Endothelial cell of umbilical vein (primary cell): ENCODE measurements at places on chromosomes 13 and 19. TPM values are rescaled to one million over a fixed set of nuclear protein-coding genes. Genes with fewer than 3 reads are reported as not detected.

PRRG2 gene
- 1.5 and 2.6 TPM in 2 replicates for total RNA-seq

SIAH3 gene
- not detected in 2 replicates for total RNA-seq

PSG7 gene
- not detected in 2 replicates for total RNA-seq

PCDH17 gene
- 4.2 and 5.0 TPM in 2 replicates for total RNA-seq

COG6 gene
- total RNA-seq, result 33.1 and 41.1 TPM in 2 replicates

ONECUT3 gene
- not detected in 2 replicates for total RNA-seq

NEK5 gene
- total RNA-seq, result 0.16 and 0.18 TPM in 2 replicates

ZGLP1 gene
- total RNA-seq, result 2.9 and 5.3 TPM in 2 replicates

ZNF761 gene
- 7.3 and 8.8 TPM in 2 replicates for total RNA-seq

TMEM190 gene
- total RNA-seq, result not detected in 2 replicates

FBXO27 gene
- total RNA-seq, result 4.2 and 6.5 TPM in 2 replicates

DACH1 gene
- 24.0 and 28.3 TPM in 2 replicates for total RNA-seq

GGN gene
- 0.88 and 1.5 TPM in 2 replicates for total RNA-seq

TBXA2R gene
- total RNA-seq, result 2.9 and 3.4 TPM in 2 replicates

SH2D3A gene
- 0.53 TPM in 1 of 2 replicates, not detected in the other for total RNA-seq

TEX26 gene
- not detected in 2 replicates for total RNA-seq

INAFM1 gene
- 8.3 and 9.4 TPM in 2 replicates for total RNA-seq

NECTIN2 gene
- 205 and 211 TPM in 2 replicates for total RNA-seq

CEACAM4 gene
- not detected in 2 replicates for total RNA-seq

APOC4 gene
- not detected in 2 replicates for total RNA-seq

FUT6 gene
- total RNA-seq, result not detected in 2 replicates

TEX29 gene
- total RNA-seq, result not detected in 2 replicates

KCNRG gene
- total RNA-seq, result 0.83 and 0.86 TPM in 2 replicates

CLEC17A gene
- total RNA-seq, result not detected in 2 replicates

AP3D1 gene
- 137 and 143 TPM in 2 replicates for total RNA-seq

EML2 gene
- 27.4 and 28.9 TPM in 2 replicates for total RNA-seq

VSTM1 gene
- not detected in 2 replicates for total RNA-seq

FGF14 gene
- total RNA-seq, result not detected in 2 replicates

HS6ST3 gene
- total RNA-seq, result 0.15 and 0.35 TPM in 2 replicates

PTPRH gene
- 0.51 and 1.00 TPM in 2 replicates for total RNA-seq

THSD8 gene
- 13.2 and 15.9 TPM in 2 replicates for total RNA-seq

MAST1 gene
- 0.13 and 0.69 TPM in 2 replicates for total RNA-seq

SELENOV gene
- not detected in 2 replicates for total RNA-seq

PEAK3 gene
- not detected in 2 replicates for total RNA-seq

RTBDN gene
- total RNA-seq, result not detected in 2 replicates

GRIK5 gene
- total RNA-seq, result 0.53 and 2.2 TPM in 2 replicates

SYT5 gene
- 0.42 TPM in 1 of 2 replicates, not detected in the other for total RNA-seq

LRFN3 gene
- 15.9 and 17.3 TPM in 2 replicates for total RNA-seq

ZNF296 gene
- 1.8 and 2.1 TPM in 2 replicates for total RNA-seq

IL17D gene
- 4.9 and 6.1 TPM in 2 replicates for total RNA-seq

OR10H5 gene
- not detected in 2 replicates for total RNA-seq

DLEU7 gene
- not detected in 2 replicates for total RNA-seq
